Renal pelvis (tissue), 12 donors: ENCODE measurements at places on chromosomes 5 and 9. TPM values are rescaled to one million over a fixed set of nuclear protein-coding genes. Genes with fewer than 3 reads are reported as not detected.

The NEURL1B gene
- polyA plus RNA-seq = 16.6 TPM

- peak; percentile 21 for DNase-seq
Measured at GRCh38 chr5:134226441-134227192, 744 bp upstream of the PPP2CA start.

GRCh38 chr5:2749514-2750025 is 1.9 kb downstream of the IRX2 start:
- DNase-seq = no peak

- no peak for DNase-seq
Measured at GRCh38 chr5:98309785-98310598, 463.5 kb upstream of the RGMB start.

- no peak for DNase-seq
Measured at GRCh38 chr5:67366691-67367395, 170.2 kb upstream of the CD180 start.
